ENCODE measurements at places on chromosomes 16 and 17. TPM values are rescaled to one million over a fixed set of nuclear protein-coding genes. Genes with fewer than 3 reads are reported as not detected.

GRCh38 chr16:80631581-80631980, 90.8 kb downstream of the DYNLRB2 start:
- DNase-seq, result no peak

DNA sequence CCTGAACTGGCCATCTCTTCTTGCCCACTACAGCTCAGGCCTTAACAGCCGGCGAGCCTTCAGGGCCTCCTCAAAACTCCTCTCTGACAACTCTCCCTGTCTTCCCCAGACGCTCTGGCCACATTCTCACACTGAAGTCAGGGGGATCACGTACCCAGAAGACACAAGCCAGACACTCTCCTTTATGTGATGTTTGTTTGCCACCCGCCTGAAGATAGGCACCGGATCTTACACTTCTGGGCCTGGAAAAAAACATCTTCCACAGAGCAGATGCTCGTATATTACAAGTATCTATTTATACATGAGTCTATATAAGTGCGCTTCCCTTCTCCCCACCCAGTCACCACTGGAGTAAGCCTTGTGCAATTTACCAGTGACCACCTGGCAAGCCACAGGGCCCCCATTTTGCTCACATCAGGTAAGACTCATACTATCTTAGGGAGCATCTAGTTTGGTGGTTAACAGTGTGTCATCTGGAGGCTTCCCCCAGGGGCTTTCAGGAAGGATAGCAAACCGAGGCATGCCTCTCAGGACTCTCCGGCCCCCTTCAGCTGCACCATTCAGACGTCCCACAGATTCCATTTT, 349.4 kb downstream of the SOX9 start:
- DNase-seq, result no peak

GRCh38 chr17:38660097-38661025, 14.4 kb downstream of the EPOP start:
- no peak for DNase-seq

NFE2L1 gene
- total RNA-seq, result 135 TPM

DNA sequence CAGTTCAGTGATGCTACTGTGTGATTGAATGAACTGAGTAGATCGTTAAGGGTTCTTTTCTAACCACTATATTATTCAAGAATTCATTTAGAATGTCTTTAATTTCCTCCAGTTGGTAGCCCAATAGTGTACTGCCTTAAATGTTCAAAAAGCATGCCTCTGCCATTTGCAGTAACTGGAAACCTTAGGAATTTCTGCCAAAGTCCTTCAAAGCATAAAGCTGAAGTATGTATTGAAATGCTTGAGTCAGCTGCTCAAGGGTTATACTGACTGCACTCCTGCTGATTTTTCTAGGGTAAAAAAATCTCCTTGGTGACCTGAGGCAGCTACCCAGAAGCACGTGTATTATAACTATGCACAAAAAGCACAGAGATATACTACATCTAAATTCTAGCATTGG, 56.5 kb downstream of the SNTB2 start:
- no peak for DNase-seq

GRCh38 chr16:87960852-87961251, 9.6 kb downstream of the BANP start:
- DNase-seq, result no peak

- no peak for DNase-seq
These were observed 23.6 kb downstream of the CA4 start for GRCh38 chr17:60173304-60173819.

DNA sequence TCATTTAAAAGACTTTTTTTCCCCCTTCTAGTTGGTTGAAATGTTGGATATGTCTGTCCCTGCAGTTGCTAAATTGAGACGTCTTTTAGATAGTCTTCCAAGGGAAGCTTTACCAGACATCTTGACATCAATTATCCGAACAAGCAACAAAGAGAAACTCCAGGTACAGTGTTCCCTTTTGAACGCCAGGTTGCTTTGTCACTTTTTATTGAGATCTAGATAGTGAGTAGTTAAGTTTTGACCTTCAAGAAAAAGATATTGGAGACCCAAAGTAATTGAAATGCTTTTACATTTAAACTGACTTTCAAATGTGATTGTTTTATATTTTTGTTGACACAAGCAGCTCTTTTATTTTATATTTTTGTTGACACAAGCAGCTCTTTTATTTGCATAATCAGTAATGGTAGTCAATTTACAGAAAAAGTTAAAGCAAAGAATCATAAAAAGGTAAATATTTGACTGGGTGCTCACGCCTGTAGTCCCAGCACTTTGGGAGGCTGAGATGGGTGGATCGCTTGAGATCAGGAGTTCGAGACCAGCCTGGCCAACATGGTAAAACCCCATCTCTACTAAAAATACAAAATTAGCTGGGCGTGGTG, 9.3 kb upstream of the ABCC11 start:
- DNase-seq, result no peak

Measured in HCT116 (cell line).